Stimulated activated CD4-positive, alpha-beta T cell treated with anti-CD3 and anti-CD28 coated beads, Interleukin-15, amount 100 ng/mL, for 1 hour (primary cell): ENCODE measurements at places on chromosomes 1 and 21.

DNA sequence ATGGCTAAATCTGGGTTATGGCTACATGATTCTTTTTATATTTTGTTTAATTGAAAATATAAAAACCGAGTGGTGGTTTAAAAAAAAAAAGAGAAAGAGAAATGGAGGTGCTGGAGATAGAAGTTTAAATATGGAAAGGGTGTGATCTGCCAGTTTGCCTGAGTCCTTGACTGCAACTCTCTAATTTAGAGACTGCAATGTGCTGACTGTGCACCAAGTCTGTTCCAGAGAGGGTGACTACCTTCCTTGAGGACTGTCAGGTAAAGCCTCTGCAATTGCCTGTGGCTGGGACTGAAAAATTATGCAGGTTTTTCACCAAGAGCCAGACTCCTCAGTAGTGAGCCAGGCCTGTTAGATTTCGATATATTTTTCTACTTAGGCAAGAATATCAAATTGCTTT is 1326.3 kb downstream of the BRINP3 start:
- no peak for DNase-seq

GRCh38 chr1:29579821-29580425 is 343.6 kb downstream of the PTPRU start:
- DNase-seq, result no peak

DNA sequence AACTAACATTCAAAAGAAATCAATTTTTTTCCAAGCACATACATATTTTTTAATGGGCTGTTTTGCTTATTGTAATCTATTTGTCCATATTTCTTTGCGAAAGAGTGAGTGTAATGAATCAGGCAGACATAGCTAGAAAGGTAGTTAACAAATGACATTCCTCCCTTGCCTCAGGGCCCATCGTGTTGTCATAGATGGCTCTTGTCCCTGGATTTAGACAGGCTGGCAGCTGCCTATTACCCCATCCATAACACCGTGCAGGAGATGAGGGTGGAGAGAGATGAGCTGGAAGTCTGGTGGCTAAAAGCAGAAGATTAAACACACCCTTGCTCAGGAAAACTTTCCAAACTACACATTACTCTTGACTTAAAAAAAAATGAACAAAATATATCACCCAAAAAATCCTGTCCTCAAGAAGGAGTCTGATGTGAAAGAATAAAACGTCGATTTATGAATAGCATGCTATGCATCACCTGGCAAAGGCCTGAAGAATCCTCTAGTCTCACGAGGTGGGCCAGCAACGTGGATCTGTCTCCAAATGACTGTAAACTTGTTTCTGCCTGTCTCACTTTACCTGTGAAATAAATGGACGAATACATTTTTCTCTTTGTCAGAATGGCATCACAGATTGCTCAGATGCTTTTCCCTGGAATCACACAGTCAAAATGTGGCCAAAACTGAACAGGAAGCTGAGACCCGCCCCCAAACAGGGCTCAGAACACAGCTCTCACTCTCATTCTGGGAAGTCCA is 55.7 kb downstream of the C21orf91 start:
- no peak for DNase-seq

- no peak for DNase-seq
These were observed 3.1 kb upstream of the DDAH1 start for GRCh38 chr1:85467929-85468540.

- DNase-seq, result no peak
These were observed 20.7 kb upstream of the IKBKE start for GRCh38 chr1:206449565-206449964.

GRCh38 chr1:67105508-67105907 is 29.3 kb downstream of the C1orf141 start:
- no peak for DNase-seq

GRCh38 chr1:95086949-95087533 is 14.3 kb upstream of the ALG14 start:
- no peak for DNase-seq

DNA sequence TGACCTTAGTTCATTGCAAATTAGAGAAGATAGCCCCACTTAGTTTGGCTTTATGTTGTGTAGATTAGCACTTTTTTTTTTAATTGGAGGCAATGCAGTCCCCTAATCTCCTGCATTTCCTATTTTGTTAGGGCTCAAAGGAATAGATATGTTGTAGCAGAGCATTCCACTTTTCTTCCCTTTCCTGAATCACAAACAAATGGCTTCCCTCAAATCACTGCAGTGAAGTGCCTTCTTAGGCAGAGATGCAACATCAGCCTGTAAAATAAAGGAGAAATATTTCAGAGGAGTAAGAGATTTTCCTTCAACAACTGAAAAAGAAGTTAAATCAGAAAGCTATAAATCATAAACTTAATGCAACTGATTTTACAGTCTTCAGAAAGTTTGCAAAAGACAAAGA is 271.8 kb upstream of the C1orf105 start:
- DNase-seq, result no peak

DNA sequence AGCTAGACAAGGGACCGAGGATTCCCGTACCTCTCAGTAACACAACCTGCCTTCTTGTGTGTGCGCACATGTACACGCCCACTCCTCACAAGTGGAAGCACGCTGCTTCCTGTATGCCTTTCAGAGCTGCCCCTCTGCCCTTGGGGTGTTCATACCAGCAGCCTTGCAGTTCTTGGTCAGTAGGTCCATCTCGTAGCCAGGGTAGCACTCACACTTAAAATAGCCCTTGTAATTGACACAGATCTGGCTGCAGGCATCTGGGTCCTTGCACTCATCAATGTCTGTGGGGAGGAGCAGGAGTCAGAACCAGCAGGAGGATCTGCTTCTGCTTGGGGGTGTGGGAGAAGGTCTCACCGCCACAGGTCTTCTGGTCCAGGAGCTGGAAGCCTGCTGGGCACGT is 32.6 kb upstream of the MAGOH start:
- DNase-seq, result no peak

GRCh38 chr1:162151900-162152829 is 82.7 kb downstream of the NOS1AP start:
- no peak for DNase-seq

DNA sequence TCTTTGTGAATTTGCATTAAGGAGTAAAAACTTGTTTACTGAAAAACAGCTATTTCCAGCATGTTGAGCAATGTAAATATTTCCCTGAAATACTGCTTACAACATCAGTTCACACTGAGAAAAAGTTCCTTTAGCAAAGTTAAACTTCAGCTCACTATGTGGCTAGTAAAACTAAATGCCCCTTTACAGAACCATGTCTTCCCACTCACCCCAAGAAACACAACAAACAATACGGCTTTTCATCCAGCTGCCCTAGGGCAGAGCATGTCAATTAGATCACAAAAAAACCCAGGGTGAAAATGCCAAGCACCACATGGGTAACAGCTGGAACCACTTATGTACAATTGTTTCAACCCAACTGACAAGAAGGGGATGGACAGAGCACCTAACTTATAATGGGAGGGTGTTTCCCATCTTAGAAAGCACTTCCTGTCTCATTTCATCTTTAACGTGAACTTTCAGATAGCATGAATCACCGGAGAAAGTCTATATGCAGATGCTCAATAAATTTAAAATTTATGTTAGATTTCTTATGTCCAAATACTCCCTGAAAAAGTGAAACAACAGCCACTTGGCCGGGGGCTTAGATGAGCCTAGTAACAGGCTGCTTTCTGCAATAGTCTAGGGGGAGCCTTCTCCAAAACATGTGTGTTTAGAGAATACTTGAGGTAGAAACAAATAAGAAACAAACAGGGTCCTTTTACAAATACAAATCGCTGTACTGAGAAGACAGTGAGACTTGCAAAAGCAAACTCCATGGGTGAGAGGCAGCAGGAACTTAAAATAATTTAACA is 6.6 kb downstream of the NID1 start:
- no peak for DNase-seq

GRCh38 chr21:28875078-28875477 is 117.6 kb downstream of the LTN1 start:
- DNase-seq, result no peak

DNA sequence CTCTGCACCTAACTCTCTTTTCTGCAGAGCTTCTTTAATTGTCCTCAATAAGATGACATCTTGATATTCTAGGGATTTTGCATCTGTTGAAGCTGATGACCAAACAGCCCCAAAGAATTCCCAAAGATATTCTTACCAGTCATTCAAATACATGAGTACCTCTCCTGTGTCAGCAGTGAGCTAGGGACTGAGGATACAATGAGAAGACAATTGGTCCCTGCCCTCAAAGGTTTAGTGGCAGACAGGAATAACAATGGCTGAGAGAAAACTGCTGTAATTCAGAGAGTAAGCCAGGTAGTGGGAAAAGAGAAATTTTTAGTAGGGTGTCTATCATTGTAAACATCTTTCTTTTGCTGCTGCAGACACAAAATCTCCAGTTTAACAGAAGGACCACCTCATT is 5.9 kb downstream of the MCOLN3 start:
- DNase-seq, result no peak

DNA sequence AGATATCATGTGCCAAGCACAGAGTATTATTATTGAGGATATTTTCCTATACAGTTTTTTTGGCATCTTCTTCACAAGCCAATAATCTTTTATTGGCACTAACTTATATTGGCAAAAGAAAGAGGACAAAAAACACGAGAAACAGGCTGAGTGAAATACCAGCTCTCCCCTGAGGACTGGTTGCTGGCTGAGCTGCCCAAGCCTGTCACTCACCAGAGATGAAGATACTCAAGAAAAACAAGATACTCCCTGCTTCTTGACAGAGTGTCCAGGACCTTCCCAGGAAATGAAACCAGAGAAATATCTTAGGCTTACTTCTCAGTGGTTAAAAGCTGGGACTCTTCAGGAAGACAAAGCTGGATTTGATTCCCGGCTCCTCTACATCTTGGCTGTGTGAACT is 35.9 kb upstream of the ATP1B1 start:
- DNase-seq, result no peak

DNA sequence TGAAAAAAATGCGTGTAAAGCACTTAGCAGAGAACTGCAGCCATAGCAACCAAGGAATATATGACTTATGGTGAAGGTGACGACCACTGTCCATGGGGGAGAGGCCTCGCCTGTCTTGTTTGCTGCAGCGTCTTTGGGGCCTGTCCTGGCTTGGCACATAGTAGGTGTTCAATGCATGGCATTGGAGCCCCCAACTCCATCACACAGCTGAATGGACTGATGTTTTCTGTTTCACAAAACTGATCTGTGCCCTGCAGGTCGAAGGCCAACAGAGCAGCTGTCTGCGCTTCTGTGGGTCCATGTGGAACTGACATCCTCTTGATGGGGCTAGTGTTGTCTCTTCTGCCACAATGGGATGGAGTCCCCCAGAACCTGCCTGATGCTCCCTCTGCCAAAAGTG is 296.0 kb downstream of the PTPRU start:
- DNase-seq, result no peak

DNA sequence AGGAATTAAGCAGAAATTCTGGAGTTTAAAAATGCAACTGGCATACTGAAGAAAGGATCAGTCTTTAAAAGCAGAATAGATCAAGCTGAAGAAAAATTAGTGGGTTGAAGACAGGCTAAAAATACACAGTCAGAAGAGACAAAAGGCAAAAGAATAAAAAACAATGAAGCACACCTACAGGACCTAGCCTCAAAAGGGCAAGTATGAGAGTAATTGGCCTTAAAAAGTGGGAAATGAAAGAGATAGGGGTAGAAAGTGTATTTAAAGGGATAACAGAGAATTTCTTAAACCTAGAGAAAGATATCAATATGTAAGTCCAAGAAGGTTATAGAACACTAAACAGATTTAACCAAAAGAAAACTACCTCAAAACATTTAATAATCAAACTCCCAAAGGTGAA is 152.4 kb downstream of the GPATCH2 start:
- no peak for DNase-seq

DNA sequence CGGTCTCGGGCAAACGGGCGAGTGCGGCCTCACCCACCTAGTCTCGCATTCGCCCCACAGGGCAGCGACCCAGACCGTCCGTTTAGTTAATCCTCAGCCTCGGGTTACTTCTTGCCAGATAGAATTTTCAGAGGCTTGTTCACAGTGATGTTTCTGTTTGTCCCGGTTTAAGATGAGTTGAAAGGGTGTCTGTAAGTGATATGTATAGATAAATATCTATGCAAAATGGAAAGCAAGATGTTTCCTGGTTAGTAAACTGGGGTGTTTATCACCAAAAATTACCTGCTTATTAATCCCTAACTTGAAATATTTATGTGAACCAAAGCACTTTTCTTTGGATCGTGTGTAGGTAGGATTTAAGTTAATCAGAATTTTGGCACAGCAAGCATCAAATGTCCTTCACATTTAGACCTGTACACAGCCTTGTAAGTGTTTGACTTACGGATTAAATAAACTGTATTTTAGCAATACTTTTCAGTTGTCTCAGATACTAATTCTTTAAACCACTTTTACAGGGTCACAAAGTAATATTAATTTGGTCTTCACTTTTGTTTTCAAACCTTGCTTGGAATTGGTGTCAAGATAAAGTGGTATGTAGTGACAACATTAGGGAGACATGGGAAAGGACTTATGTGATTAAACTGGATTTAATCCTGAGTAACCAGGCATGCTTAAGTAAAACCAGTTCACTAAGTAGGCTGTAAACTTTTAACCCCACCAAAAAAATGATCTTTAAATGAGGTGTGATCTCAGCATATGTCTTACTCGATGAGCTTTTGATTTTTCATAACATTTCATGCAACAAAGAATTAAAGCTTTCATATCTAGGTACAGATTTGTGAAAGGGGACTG is 914 bp downstream of the ZNF326 start:
- no peak for DNase-seq

GRCh38 chr1:76763738-76764137 is 103.5 kb upstream of the ST6GALNAC5 start:
- DNase-seq, result no peak

DNA sequence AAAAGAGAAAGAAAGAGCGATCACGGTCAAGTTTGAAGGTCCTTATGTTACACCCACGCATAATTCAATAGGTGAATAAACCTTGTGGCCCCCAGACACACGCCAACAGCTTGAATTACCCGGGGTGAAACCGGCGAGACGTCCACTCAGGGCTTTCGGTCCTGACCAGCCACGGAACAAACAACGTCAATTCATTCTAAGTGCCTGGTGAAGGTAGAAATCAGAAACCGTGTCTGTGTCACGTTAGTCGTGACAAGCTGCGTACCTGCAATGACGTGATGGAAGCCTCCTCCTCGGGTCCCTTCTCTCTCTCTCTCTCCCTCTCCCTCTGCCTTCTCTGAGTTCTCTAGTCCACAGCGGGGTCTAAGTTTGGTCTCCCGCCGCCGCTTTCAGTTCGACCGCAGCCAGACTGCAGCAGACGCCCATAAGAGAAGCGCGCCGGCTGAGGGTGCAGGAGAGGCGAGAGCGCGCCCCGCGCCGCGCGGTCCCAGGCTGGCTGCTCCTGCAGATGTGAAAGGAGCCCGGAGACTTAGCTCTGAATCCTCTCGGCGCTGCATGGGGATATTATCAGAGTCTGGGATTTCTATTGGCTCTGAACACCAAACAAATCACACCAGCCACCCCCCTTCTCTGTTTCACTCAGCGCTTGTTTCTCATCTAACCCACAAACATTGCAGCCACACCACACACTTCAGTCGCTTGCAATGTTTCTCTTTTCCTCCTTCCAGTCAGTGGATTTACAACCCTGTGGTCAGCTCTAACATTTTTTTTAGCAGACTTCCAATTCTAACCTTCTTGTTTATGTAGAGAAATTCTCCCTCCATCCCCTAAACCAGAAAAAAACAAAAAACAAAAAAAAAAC is at the start of gene GREM2:
Gene GREM2 (minus strand): TSS at position 537 of the 862 bp plus-strand sequence. CDS start 118,680 bp downstream, outside the sequence.
- no peak for DNase-seq
